Kasumi-1 (cell line): ENCODE measurements at places on chromosomes 13 and 19.

GRCh38 chr13:30787738-30788525 lies 52.6 kb downstream of the ALOX5AP start:
- no peak for DNase-seq

DNA sequence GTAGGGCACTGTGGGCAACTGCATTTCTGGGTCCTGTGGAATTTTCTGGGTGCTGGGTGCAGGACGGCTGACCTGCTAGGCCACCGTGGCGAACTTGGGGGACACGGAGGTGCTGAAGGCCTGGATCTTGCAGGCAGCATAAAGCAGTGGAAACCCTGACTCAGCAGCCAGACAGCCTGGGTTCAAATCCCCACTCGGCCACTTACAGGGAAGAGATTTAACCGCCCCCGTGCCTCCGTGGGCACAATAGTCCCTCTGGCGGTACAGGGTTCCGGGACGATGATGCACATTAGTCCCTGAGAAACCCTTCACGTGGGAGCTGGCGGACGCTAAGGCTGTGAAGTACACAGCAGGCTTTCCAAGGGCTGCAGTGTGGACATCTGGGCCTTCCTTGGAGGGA lies 3.0 kb downstream of the FAM83E start:
- DNase-seq, result no peak

DNA sequence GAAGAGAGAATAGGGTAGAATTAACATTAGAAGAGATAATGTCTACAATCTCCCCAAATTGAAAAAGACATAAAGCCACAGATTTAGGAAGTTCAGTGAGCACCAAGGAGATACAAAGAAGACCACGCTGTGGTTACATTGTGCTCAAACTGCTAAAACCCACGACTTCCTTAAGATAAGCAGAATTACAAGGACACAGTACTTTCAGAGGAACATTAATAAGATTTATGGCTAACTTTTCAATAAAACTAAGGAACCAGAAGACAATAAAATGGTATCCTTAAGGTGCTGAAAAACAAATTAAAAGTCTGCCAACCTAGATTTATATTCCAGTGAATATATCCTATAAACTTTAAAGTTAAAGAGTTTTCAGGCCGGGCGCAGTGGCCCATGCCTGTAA lies 7.4 kb upstream of the IL17D start:
- peak; percentile 43 for DNase-seq

DNA sequence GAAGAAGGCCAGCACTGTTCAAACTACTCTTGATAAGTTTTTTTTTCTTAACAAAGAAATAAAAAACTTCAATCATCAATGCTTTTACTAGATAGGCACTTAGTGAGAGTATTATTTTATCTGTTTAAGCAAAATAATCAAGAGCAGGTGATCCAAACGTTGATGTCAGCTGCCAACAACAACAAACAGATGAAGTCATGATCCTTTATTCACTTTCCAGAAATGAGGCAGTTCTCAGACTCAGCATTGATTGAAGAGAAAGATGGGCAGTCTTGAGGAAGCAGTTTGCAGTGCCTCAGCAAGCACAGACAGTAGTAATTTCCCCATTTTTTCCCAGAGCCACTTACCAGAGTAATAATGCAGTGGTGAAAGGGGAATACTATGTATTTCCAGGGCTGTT lies 38.4 kb upstream of the CSNK1A1L start:
- DNase-seq, result no peak

DNA sequence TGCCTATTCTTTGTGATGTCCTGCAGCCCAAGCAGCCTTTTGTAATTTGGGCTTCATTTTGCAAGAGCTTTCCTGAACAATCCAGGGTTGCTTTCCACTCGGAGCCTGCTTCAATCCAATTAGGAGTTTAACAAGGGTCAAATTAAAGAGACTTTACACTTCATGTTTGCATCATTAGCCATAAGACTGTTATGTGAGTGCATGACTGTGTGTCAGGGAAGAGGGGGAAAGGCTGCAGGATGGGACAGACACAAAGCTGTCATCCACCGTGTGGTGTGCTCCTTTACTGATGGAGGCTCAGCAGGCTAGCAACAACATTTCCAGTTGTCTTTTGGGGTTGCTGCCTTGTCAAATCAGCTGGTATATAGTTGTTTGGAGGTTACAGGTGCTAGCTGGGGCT lies 23.7 kb upstream of the MAB21L1 start:
- no peak for DNase-seq
